ENCODE measurements at places on chromosomes 2 and 18.

GRCh38 chr2:144471305-144472045, 48.4 kb downstream of the ZEB2 start:
- H3K36me3 ChIP-seq, result no peaks in the 10 kb centered on the region
- no peaks in the 10 kb centered on the region for H3K27me3 ChIP-seq

DNA sequence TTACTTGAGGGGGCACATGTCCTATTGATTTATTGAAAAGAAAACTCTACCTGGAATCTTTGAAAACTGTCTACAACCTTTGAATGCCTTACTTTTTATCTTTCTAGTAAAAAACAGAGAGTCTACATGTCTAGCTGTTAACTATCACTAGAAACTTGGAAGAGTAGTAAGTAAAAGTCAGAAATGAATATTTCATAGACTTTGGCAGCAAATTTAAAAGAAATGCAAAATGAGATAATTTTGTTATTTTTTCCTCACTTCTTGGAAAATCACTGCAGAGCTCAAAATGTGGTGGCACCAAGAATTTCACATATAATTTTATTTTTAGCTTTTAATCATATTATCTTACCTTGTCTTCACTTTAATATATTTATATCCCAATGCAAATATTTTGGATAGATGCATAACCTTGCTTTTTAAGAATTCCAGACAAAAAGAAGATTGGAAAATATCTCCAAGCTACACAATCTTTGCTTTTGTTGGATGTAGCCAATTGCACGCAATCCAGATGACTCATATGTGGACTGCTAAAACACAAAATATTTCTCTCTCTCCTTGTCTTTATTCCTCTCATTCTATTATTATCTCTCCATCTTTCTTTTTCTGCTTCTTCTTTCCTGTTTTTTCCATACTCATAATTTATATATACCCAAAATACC, 92.2 kb upstream of the DSEL start:
- no peaks in the 10 kb centered on the region for H3K4me1 ChIP-seq
- DNase-seq, result no peak
- H3K4me3 ChIP-seq, result no peak overlapping the region

DNA sequence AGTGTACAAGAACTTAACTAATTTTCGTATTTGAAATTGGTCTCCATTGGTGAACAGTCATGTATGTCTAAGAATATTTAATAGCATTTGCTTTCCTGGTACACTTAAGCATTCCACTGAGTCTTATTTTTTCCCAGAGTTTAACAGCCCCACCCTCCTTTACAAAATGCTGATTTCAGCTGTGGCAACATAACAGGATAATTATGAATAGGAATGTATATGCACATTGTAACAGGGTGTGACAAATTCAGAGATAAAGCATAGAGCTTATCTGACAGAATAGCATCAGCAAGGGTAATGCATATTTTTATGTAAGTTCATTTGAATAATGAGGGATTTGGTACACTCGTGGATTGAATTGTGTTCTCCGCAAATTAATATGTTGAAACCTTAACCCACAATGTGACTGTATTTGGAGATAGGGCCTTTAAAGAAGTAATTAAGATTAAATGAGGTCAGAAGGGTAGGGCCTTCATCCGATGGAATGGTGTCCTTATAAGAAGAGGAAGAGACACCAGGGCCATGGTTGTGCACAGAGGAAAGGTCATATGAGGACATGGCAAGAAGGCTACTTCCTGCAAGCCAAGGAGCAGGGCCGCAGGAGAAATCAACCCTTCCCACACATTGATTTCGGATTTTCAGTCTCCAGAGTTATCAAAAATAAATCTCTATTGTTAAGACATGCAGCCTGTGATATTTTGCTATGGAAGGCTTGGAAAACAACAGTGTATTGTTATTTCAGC, 439.7 kb upstream of the CDH20 start:
- H3K27me3 ChIP-seq, result no peaks in the 10 kb centered on the region
- H3K4me1 ChIP-seq, result no peaks in the 10 kb centered on the region
- H3K4me3 ChIP-seq, result no peak overlapping the region
- no peaks in the 10 kb centered on the region for H3K36me3 ChIP-seq
- DNase-seq, result no peak

DNA sequence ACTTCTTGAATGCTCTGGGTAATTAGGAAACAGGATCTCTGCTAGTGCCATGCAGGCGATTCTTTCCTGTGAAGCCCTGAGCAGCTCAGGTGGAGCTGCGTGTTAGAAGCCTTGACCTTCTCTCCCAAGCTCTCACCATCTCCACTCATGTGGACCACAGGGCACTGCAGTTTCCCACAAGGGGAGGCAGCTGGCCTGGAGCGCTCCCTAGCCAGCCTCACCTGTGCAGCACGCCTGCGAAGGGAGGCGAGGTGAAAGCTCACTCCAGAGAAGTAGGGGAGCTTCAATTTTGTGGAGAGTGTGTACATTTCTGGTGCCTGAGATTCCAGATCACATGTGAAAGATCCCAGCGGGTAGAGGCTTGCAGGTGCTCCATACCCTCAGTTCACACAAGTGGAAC, 11.1 kb upstream of the HES6 start:
- no peaks in the 10 kb centered on the region for H3K36me3 ChIP-seq
- H3K27ac ChIP-seq, result no peak overlapping the region
- no peak for DNase-seq
- H3K4me3 ChIP-seq, result no peak overlapping the region

DNA sequence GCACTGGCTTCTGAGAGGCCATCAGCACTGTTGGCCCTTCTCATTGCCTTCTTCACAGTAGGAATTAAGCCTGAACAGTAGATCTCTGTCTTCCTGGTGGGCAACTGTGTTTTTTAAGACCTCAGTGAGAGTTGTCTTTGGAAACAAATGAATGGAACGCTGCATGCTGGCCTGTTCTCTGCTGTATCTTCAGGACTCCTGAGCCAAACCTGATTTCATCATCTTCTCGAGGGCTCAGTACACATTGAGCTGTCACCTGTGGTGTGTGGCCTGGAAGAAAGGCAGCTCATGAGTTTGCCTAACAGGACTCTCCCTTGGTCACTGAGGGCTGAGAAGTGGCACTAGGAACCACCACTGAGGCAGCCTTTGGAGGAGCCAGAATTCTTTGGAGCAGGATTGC, 39.7 kb downstream of the SH3RF3 start:
- no peak for DNase-seq
- no peak overlapping the region for H3K4me3 ChIP-seq
- no peak overlapping the region for H3K27ac ChIP-seq
- no peaks in the 10 kb centered on the region for H3K36me3 ChIP-seq

GRCh38 chr2:98895901-98896300, 40.1 kb downstream of the CRACDL start:
- H3K36me3 ChIP-seq, result no peaks in the 10 kb centered on the region
- H3K27ac ChIP-seq, result no peak overlapping the region
- no peak for DNase-seq
- H3K4me1 ChIP-seq, result 0 out of 2 replicates have a peak, but pooled peaks cover 5% of the 10 kb centered on the region
- no peaks in the 10 kb centered on the region for H3K27me3 ChIP-seq

GRCh38 chr18:30987467-30988241, 54.9 kb downstream of the DSC3 start:
- H3K36me3 ChIP-seq, result no peaks in the 10 kb centered on the region
- H3K27ac ChIP-seq, result peak overlapping the region; percentile 21
- H3K4me1 ChIP-seq, result peaks cover 7% of the 10 kb centered on the region
- H3K4me3 ChIP-seq, result no peak overlapping the region
- no peaks in the 10 kb centered on the region for H3K27me3 ChIP-seq

Measured in MM.1S (cell line).